Stimulated activated CD4-positive, alpha-beta T cell treated with anti-CD3 and anti-CD28 coated beads, Interleukin-12 subunit alpha, Interleukin-12 subunit beta, amount 100 ng/mL, for 4 hours (primary cell): ENCODE measurements at places on chromosomes 11 and 22.

DNA sequence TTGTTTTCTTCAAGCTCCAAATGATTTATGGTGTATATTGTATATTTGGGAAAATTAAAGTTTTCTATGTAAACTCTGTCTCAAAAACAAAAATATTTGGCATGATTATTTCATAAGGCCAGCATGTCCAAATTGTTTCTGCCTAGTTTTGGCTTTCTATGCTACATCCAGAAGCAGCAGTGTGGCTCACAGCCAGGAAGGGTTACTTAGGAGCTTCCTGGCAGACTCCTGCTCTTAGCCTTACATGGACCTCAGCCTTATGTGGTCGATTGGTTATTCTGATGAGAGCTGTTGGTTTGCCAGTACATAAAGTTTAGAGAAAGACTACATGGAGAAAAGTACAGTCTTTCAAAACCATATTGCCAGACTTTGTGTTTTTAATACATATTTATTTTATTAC, 297.7 kb upstream of the FAT3 start:
- DNase-seq, result no peak

GRCh38 chr22:30416837-30417236, 8.7 kb upstream of the MTFP1 start:
- no peak for DNase-seq

- DNase-seq, result no peak
Observed at GRCh38 chr11:3970108-3970507, 114.6 kb downstream of the STIM1 start.

DNA sequence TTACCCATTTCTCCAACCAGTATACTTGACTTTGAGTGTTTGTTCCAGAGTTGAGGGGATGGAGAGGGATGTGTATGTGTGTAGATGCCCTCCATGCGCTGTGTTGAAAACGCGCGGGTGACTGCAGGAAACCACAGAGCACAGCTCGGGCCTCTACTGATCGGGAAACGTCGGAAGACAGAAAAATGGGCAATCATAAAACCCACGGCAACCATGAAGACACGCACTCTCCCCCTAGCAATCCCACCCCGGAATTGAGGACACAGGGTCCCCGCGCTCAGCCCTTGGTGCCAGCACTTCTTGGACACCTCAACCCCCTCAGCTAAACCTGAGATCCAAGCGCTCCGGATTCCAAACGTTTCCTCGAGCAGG, 251 bp upstream of the UQCC3 start:
- no peak for DNase-seq

DNA sequence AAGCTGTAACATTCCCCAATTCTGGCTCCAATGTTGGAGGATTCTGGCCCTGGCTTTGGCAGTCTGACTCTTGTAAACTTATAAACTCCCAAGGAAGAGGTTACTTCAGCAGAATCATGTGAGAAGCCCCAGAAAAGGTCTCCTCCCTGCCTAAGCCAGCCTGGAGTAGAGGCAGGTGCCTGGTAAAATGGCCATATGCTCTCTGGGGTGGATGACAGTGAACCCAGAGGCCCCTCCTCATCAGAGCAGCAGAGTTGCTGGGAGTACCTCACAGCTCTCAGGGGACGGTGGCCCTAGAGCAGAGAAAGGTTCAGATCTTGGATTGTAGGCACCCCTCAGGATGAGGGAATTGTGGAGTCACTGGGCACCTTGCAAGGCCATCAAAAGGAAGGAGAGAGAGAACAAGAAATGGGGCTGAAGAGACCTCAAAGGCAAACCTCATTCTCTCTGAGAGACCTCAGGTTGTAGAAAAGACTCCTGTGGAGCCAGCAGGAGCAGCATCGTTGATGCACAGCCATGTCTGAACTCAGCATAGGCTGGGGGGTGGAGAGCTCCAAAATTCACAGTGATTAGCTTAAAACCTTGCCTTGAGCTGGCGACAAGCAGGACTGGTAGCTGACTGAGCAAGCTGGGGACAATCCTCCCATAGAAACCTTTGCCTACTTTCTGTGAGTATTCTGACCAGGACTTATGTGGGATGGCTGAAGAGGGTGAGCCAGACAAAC, 4.9 kb upstream of the P2RY6 start:
- DNase-seq, result no peak

DNA sequence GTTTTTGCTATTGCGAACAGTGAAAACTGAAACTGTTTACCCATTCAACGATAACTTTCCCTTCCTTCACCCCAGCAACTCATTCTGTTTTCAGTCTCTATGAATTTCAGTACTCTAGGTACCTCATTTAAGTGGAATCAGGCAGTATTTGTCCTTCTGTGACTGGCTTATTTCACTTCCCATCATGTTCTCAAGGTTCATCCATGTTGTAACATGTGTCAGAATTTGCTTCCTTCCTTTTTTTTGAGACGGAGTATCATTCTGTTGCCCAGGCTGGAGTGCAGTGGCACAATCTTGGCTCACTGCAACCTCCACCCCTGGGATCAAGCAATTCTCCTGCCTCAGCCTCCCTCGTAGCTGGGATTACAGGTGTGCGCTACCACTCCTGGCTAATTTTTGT, 23.7 kb downstream of the HTR3B start:
- DNase-seq, result no peak
